ENCODE measurements at places on chromosomes 5 and 9.

GRCh38 chr5:16550316-16550952 is 66.4 kb downstream of the RETREG1 start:
- DNase-seq = no peak

GRCh38 chr9:121242219-121242958 is 25.6 kb upstream of the GSN start:
- DNase-seq = no peak

- DNase-seq = no peak
These were observed 120.8 kb downstream of the EHMT1 start for GRCh38 chr9:137739371-137740309.

DNA sequence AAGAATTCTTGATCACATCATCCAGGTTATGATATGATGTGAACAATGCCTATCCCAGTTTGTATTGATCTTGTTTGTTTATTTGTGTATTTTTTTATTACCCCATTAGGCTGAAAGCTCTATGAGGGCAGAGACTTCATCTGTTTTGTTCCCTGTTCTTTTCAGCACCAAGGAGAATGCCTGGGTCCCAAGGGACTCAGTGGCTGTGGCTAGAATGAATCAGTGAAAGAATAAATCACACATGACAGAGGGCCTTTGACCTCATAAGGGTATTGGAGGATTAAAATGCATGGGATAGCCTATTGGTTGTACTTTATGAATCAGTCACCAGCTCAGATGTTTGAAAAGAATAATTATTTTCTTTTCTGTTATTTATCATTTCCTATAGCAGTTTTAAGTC is 292.2 kb downstream of the GAS1 start:
- DNase-seq = no peak

DNA sequence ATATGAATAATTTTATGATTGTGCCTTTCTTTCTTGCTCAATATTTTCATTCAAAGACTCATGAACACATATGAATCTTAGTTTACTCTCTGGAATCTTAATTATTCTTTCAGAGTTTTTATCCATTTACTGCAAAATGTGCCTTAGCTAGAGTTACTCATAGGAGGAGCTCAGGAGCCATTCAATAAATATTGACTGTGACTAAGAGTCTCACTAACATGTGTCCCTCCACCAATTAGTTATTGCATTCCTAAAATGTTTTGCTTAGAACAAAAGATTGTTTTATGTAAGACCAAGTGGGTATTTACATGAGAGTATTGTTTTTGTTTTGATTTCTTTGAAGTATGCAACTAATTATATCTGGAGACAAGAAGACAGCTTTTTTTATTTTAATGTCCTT is 218.4 kb upstream of the MAST4 start:
- DNase-seq = no peak

DNA sequence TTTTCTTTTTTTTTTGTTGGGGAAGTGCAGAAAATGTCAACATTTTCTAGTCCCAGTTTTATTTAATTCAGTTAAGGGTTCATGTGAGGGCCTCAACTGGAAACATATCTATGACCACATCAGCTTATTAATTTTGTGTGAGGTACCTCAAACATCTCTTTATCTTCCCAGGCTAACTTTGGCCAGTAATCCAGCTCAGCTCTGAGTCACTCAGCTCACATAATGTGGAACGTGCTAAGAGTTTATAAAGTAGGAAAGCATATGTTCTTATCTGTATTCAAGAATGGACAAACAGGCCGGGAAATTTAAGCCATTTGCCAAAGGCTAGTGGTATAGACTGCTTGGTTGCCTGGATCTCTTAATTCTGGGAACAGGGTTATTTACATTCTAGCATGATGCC is 118.4 kb downstream of the INSYN2B start:
- peak; percentile 51 for DNase-seq

GRCh38 chr5:104327801-104328200 is 765.2 kb upstream of the NUDT12 start:
- DNase-seq = no peak

- no peak for DNase-seq
These were observed 66.4 kb upstream of the SLC44A1 start for GRCh38 chr9:105178076-105178475.

DNA sequence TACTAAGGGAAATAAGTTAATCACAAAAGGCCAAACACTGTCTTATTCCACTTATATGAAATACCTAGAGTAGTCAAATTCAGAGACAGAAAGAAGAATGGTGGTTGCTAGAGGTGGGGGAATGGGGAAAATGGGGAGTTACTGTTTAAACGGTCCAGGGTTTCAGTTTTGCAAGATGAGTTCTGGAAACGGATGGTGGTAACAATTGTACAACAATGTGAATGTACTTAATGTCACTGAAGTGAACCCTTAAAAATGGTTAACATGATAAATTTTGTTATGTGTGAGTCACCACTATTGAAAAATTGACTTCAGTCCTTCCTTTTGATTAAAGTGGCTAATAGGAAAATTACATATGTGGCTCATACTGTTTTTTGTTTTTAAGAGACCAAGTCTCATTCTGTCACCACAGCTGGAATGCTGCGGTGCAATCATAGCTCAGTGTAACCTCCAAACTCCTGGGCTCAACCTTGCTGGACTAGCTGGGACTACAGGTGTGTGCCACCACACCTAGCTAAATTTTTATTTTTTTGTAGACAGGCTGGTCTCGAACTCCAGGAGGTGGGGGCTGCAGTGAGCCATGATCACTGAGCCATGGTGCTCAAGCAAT is 8.7 kb downstream of the UBQLN1 start:
- no peak for DNase-seq

DNA sequence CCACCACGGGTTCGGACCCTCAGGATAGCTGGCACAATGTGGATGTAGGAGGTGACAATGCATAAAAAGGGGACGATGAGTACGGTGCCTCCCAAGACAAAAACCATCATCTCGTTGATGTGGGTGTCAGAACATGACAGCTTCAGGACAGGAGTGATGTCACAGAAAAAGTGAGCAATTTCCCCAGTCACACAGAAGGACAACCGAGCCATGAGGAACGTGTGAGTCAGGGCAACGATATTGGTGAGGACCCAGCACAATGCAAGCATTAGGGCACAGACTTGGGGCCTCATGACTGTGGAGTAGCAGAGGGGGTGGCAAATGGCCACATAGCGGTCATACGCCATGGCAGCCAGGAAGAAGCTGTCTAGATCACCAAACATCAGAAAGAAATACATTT is 491 bp downstream of the OR1N1 start:
- no peak for DNase-seq

- DNase-seq = no peak
These were observed 8.0 kb upstream of the GFI1B start for GRCh38 chr9:132970324-132971062.

DNA sequence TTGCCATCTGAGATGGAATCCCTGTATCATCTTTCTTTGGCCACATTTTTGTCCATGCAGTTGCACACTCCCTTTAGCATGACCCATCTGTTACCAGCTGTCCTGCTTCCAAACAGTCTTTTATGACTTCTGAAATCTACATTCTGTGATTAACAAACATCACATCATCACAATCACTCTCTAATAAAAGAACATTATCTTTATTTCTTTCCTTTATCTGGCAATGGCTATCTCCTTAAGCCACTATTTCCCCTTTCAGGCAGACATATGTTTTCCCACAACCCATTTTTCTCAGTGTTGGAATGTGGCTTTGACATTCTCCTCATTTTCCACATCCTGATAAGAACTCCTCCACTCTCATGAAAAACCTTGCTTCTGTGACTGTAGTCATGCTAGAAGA is 141.0 kb downstream of the ST8SIA4 start:
- DNase-seq = no peak

GRCh38 chr5:171102877-171103610 is 206.0 kb upstream of the TLX3 start:
- no peak for DNase-seq

GRCh38 chr5:128538250-128539037 is 399 bp upstream of the FBN2 start:
- no peak for DNase-seq

DNA sequence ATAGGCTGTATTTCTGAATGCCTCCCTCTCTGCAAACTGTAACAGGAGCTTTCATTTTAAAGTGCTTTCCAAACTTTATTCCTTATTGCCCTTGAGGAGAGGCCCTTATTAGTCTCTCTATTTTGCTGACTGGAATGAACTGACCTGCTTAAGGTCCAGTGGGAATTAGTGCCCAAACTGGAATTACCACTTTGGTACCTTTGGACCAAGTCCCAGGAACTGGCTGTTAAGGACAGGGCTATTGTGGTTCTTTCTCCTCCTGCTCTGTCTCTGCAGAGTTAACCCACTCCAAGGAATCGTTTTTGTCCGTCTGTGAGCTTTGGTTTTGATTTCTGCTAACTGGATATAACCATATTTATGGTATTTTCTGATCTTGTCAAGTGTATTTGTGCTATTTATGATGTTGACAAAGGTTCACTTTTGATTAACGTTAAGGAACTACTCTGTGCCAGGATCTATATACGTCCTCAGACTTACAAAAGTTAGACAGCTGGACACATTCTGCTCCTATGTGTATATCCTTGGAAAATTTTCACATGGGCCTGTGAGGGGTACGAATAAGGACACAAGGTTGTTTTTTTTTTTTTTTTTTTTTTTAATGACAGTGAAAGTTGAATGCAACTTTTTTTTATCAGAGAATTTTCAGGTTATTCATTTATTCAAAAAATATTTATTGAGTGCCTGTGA is 189.1 kb upstream of the ANKRD55 start:
- no peak for DNase-seq

- no peak for DNase-seq
These were observed 95.9 kb upstream of the SLC25A48 start for GRCh38 chr5:135738564-135738875.

GRCh38 chr9:99978221-99978620 is 71.8 kb downstream of the STX17 start:
- DNase-seq = no peak

- DNase-seq = no peak
These were observed 11.3 kb downstream of the TMEM250 start for GRCh38 chr9:136107155-136107952.

- no peak for DNase-seq
These were observed 33.5 kb downstream of the ABLIM3 start for GRCh38 chr5:149174847-149175234.

DNA sequence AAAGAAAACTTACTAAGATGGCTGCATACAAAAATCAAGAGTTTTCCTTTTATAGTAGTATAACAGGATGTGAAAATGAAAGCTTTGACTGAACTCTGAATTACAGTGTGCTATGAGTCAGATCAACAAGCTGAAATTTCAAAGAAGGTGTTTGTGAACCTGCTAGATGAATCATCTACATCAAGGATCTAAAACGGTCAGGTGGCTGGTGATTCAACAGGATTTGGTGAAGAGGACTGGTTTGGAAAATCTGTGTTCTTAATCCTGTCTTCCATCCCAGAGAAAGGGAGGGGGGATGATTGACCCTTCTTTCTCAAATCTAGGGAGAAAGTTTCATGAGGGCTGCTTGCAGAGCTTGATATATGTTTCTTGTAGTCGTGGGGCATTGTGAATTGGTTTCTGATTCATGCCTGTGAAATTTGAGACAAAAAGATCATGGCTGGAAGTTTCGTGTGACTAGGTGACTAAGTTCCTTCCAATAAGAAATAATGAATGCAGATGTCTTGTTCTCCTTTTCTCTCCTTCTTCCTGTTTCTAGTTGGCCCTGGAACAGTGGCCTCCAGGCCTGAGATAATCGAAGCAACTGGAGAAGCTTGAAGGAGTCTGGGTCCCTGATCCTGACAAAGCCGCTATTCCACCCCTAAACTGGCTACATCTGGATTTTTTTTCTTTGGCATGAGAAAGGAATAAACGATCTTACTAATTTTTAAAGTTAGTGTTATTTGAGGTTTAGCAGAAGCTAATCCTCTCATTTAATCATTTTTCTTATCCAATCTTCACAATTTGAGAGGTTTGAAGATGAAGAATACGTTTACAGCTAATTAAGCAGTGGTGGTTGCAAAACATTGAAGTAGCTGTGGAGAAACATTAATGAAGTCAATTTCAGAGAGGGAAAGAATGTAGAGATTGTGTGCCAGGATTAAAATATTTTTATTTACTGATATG is 67.2 kb downstream of the MRPS30 start:
- DNase-seq = no peak

GRCh38 chr5:140413230-140413629 is 11.6 kb downstream of the ANKHD1 start:
- DNase-seq = no peak

- DNase-seq = no peak
These were observed 18.6 kb upstream of the SMIM15 start for GRCh38 chr5:61180886-61181285.

DNA sequence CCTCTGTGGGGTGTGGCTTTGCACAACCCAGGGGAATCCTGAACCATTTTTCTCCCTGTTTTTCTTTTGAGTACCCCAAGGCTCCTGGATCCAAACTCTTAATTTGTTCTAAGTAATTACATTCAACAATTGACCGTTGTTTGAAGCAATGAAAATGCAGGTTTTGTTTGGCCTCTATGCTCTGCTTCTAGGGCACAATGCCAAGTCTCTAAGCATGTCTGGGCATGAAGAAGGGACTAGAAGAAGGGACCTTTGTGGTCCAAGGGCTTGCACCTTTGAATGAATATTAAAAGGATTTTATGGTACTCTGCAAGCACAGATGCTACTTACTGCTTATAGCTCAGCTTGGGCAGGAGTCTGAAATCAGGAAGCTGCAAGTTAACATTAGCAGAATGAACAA is 6.6 kb upstream of the ENC1 start:
- no peak for DNase-seq

DNA sequence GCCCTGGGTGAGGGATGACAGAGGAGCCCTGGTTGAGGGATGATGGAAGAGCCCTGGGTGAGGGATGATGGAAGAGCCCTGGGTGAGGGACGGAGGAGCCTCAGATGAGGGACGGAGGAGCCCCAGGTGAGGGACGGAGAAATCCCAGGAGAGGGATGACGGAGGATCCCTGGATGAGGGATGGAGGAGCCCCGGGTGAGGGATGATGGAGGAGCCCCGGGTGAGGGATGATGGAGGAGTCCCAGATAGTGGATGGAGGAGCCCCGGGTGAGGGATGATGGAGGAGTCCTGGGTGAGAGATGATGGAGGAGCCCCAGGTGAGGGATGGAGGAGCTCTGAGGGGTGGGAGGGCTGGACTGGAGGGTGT is 10.9 kb downstream of the PHF2 start:
- no peak for DNase-seq

GRCh38 chr5:40046792-40047191 is 622.0 kb upstream of the DAB2 start:
- no peak for DNase-seq

DNA sequence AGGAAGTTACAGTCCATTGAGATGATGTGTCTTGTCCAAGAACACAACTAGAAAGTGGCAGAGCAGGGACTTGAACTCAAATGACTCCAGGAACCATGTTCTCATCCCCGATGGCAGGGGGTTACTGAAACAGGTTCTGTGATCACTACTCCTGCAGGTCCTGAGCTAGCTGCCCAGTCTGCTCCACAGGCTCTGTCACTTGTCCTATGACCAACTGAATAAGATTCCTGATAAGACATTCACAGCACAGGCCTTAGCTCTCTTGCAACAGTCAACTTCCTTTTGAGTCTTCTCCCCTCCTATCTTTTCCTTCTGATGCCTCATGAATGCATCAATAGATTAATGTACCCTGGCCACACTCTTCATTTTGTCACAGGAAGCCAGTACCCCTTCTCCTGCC is 109.2 kb downstream of the SH3TC2 start:
- no peak for DNase-seq

Measured in GM04503 (cell line).